Motor neuron (in vitro differentiated cells): ENCODE measurements at places on chromosomes 2 and 18. TPM values are rescaled to one million over a fixed set of nuclear protein-coding genes. Genes with fewer than 3 reads are reported as not detected.
A peak's percentile ranks its signal among the peaks of the same experiment; 100 is the strongest.

DNA sequence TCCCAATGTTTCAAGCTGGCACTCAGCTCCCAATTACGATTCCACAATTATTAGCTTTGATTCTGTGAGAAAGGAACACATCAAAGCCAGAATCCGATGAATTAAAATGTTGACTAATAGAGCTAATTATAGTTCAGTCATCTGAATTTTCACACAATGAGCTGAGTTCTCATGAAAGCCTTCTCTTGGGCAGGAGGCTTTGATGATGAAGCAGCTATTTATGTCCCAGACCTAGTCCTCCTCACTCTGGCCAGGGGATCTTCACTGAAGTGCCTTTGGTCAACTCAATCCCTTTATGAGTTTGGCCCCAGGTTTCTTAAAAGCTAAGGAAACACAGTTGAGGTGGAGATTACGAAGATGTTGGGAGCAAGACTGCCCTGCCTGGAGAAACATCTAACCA, 74.7 kb upstream of the PPM1B start:
- ATAC-seq: no peak

GRCh38 chr18:67232991-67233390, 283.5 kb downstream of the DSEL start:
- ATAC-seq: no peak

- ATAC-seq: no peak
These were observed 85.3 kb upstream of the RANBP2 start for GRCh38 chr2:108634011-108634410.

- no peak for ATAC-seq
These were observed 631.8 kb upstream of the RAB6C start for GRCh38 chr2:129347486-129348217.

DNA sequence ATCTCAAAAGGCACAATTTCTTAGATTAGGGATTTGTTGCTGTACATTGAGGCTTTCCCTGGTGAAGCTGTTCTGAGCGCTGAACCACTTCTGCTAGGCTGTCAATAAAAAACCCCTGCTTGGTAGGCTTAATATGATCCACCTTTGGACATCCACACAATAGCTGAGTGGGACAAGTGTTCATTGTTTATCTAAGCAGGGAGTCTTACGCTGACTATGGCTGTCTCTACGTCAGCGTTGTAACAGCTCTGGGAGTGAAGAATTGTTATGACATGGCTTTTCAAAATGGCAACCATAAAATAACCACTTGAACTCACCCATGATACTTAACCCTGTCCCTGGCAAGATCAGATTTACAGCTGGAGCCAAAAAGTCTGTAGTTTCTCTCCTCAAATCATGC, 111.5 kb upstream of the SULT1C3 start:
- ATAC-seq: peak; percentile 34

DNA sequence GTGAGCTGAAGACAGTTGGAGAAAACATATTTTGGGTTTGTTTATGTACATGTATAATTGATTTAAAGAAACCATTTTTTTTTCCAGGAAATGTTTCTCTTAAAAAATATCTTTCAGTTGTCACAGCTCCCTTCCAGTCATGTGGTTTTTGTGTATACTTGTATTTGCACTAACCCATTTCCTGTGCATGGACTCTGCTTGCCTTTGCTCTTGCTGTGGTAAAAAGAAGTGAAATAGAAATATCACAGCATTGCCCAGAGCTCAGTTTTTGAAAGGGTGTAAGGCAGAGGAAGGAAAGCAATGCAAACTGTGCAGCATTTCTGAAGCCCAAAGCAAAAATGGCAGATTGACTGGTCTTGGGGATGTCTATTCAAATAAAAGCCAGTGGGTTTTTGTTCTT, 10.4 kb upstream of the DOCK10 start:
- ATAC-seq: no peak

- no peak for ATAC-seq
These were observed 13.9 kb downstream of the ADAM23 start for GRCh38 chr2:206457188-206457634.

GRCh38 chr18:61606759-61607158, 273.5 kb downstream of the CDH20 start:
- peak; percentile 67 for ATAC-seq

DNA sequence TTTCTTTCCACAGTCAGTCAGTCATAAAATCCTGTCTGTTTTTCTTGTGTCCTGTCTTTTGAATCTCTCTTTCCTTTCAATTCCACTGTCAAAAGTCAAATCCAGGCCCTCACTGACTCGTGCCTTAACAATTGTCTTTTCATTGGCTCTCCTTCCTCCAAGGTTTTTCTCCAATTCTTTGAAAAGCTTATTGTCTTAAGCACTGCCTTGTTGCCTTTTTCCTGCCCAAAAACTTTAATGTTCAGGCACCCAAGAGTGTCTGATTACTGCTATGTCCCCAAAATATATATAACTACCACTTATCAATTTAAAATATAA, 13.9 kb upstream of the SULT1C4 start:
- ATAC-seq: no peak

DNA sequence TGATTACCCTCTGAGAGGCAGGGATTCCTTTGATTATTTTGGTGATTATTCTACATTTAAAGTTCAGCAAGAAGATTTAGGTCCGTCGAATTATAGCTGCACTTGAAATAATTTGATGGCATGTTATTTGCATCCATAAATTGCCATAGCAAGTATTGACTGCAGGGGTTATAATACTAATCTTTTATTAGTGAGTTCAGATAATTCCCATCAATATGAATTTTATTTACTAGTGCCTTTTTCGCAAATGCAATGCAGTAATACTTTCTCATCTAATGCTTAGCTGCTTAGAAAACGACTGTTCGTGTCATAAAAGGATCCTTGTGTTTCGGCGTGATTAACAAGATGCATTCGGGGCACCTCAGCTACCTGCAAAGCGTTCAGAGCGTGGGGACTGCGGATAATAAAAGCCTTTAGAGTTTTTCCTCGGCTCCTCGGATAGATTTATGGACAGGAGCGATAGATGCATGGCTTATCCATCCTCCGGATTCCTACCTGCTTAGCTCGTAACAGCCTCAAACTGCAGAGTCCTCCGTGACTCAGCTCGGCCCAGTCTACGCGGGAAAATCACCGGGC, 2.5 kb upstream of the GBX2 start:
- ATAC-seq: no peak

GRCh38 chr2:119487434-119488244, 36.6 kb downstream of the SCTR start:
- ATAC-seq: no peak

DNA sequence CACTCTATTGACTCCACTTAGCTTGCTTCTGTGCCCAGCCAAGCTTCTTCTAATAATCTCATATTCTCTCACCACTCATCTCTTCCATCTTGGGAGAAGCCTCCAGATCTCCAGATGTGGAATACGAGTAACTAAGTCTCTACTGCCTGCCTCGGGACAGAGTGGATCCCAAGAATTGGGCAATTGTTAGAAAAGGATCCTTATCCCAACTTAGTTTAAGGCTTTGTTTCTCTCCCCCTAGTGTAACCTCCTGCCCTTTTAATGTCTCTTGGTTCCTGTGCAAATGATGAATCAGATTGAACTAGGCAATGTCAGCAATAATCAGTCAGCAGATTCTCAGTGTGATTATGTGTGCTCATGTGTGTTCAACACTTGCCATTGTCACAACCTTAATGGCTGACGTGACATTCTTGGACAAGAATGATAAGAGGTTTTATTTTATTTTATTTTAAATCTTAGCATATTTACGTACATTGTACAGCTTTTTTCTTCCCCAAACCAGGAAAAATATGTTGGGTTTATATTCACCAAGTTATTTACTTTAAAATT, 59.7 kb downstream of the MYO3B start:
- no peak for ATAC-seq

GRHL1 gene
- total RNA-seq: 3.4 and 3.6 TPM in 2 replicates

C2orf78 gene
- 0.08 and 0.14 TPM in 2 replicates for total RNA-seq

MAP3K19 gene
- total RNA-seq: 0.33 and 1.1 TPM in 2 replicates
